Foreskin fibroblast (primary cell): ENCODE measurements at places on chromosomes 2 and 18.

DNA sequence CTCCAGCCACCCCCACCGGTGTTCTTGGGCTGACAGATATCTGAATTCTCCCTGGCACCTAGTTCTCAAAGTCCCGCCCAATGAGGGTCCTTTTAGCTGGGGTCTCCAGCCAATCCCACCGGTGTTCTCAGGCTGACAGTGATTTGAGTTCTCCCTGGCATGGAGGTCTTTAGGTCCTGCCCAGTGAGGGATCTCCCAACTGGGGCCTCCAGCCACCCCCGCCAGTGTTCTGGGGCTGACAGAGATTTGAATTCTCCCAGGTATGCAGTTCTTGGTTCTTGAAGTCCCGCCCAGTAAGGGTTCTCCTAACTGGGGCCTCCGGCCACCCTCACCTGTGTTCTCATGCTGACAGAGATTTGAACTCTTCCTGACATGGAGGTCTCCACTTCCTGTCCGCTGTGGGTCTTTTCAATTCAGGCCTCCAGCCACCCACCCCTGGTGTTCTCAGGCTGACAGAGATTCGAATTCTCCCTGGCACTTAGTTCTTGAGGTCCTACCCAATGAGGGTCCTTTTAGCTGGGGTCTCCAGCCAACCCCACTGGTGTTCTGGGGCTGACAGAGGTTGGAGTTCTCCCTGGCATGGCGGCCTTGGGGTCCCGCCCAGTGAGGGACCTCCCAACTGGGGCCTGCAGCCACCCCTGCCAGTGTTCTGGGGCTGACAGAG is 154.6 kb downstream of the ANKRD36 start:
- DNase-seq = no peak

DNA sequence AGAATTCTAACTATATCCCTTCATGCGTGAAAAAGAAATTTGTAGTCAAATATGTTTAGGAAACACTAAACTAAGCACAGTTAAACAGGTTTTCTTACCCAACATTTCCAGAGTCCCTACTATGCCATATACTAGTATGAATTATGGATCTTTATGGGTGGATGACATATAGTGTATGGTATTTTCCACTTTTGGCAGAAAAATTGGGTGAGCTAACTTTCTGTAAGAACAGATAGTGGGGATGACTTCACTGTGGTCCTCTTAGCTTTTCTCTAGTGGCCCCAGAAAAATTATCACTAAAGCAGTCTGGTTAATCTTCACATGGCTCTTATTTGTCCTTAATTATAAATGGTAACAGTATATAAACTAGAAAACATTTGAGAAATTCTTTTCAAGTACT is 240.0 kb upstream of the GULP1 start:
- DNase-seq = no peak

GRCh38 chr2:54538537-54538936 is 82.4 kb downstream of the SPTBN1 start:
- DNase-seq = no peak

DNA sequence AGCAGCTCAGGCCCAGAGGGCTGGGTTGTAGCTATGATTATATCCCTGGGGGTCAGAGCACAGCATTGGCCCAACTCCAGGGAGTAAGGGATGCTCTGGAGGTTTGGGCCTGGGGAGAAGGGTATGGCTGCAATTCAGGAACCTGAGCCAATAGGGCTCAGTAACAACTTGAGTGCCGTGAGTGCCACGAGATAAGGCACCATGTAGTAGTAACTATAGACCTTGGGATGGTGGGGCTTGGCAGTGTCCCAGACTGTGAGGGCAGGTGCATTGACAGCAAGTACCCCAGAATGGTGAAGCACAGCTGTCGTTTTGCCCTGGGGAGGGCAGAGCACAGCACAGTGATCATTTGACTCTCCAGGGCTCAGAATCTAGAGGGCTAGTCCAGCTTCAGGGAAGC is 45.1 kb upstream of the ZNF396 start:
- no peak for DNase-seq

DNA sequence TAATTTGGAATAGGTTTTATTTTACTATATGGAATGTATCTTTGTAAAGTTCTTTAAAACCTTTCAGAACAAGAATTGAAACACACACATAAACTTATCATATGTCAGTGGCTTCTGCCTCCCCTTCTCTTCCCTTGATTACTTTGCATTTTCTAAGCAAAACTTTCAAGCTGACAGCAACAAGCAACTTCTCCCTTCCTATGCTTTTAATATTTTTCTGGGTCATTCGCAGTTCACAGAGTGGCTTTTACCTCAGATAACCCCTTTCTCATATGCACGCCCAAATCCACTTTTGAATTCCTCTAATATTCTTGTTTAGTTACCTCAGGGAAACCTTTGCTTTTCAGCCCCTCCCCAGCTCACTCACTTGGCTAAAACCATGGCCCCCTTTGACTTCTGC is 36.7 kb upstream of the CDC42EP3 start:
- no peak for DNase-seq

DNA sequence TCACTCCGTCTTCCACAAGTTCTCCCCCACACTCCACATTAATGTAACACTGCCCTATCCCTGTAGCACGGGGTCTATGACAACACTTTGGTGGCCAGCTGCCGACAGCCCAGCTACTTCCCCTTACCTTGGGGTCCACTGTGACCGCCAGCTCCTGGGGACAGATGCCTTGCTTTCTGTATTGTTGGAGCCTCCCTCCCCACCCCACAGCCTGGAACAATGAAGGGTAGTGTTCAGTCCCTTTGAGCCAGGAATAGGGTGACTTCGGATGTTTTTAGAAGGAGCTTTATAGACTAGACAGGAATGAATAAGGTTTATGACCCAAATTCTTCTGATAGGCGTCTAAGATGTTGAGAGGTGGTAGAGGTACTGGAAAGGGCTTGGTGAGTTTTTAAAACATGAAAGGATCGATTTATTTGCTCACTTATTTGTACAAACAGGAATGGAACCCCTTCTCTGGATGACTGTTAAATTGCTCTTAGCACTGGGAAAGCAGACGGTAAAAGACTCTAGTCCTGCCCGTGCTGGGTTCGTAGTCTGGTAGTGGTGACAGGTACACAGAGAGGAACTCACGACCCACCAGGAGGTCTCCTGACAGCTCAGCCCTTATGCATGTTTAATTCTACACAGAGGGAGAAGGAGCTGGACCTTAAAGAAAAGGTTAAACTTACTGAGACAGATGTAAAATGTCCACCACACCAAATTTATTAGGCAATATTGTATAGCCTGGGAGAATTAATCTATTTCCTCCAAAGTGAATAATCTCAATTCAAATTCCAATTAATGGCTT is 90.9 kb downstream of the MYCN start:
- DNase-seq = no peak

GRCh38 chr2:157876786-157877138 is 632 bp upstream of the ACVR1 start:
- no peak for DNase-seq

DNA sequence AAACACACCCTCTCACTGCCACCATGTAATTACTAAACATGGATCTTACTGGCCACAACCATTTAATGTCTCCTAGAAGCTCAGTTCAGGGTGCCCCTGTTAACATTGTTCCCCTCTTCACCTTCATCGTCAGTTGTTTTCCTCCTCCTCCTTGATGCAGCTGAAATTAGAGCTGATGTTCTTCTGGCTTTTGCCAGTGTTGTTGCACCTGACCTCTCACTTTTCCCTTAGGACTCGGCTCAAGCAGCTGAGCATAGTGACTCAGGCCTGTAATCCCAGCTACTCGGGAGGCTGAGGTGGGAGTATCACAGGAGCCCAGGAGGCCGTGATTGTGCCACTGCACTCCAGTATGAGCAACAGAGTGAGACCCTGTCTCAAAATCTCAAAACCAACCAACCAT is 70.8 kb downstream of the ACSL3 start:
- no peak for DNase-seq

- no peak for DNase-seq
Observed at GRCh38 chr18:77023102-77023782, 109.3 kb downstream of the MBP start.

DNA sequence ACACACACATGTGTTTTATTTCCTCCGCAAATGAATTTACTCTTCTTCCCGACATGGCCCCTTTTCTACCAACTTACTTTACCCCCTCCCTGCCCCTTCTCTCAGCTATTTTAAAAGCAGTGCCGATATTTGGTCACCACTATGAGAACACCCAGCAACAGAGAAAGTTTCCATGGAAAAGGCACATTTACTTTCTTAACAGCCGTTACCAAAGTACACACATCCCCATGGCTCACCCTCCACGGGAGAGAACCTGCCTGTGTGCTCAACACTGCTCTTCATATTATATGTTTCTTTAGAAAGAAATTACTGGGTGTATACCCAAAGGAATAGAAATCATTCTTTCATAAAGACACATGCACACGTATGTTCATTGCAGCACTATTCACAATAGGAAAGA is 714.4 kb downstream of the DCDC2C start:
- no peak for DNase-seq

DNA sequence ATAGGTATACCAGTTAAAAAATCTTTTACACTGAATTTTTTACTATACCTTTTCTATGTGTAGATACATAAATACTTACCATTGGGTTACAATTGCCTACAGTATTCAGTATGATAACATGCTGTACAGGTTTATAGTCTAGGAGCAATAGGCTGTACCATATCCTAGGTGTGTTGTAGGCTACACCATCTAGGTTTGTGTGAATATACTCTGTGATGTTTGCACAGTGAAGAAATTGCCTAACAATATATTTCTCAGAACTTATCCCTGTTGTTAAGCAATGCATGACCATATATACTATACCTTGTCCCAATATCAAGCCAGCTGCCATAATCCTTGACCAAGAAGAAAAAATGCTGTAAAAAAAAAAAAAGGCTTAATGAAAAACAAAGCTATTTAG is 114.5 kb downstream of the PIGN start:
- no peak for DNase-seq

DNA sequence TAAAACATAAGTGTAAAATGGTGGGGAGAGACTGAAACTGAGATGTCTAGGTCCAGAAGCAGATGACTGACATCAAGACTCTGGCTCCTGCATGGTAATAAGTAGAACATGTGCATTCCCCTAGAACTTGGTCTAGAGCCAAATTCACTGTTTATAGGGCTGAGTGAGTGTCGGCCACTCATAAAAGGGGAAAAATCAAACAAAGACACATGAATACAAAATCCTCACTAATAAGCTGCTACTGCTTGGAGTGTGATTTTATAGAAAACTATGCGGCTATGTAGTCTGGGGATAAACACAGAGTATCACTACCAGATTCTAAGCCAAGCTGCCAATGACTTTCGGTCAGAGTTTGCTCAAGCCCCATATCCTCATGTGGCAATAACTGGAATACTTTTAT is 1080.8 kb upstream of the DDX18 start:
- no peak for DNase-seq

DNA sequence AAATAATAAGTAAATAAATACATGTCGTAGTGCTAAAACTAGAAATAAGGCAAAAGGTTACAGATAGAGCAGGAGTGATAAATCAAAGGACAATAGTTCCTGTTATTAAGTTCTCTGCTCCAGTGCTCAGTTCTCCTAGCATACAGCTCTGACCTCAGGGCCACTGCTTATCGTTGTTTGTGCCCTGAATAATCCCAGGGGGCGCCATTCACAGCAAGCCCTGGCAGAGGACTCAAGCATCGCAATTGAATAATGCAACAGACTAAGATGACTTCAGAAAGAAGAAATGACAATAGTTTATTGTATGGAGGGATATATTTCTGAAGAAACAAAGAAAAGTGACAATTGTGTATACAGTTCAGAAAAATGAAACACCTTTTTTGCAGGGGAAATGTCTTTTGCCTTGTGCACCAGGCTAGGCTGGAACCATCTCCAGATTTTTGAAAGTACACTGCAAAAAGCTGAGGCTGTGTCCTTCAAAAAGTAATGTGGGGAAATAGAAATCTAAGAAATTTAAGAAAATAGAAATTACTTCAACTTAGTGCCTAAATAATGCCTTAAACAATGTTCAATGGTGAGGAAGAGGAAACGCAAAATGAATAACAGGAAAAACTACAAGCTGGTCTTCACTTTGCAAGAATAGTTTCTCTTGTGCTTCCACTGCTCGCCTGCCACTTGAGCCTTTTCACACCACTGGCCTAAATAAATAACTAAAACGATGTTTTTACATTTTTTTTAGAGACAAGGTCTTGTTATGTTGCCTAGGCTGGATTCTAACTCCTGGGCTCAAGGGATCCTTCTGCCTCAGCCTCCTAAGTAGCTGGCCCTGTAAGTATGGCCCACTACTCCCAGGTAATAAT is 19.0 kb upstream of the CCNYL1 start:
- DNase-seq = no peak

- no peak for DNase-seq
Observed at GRCh38 chr18:10838553-10838952, 310.8 kb downstream of the PIEZO2 start.

DNA sequence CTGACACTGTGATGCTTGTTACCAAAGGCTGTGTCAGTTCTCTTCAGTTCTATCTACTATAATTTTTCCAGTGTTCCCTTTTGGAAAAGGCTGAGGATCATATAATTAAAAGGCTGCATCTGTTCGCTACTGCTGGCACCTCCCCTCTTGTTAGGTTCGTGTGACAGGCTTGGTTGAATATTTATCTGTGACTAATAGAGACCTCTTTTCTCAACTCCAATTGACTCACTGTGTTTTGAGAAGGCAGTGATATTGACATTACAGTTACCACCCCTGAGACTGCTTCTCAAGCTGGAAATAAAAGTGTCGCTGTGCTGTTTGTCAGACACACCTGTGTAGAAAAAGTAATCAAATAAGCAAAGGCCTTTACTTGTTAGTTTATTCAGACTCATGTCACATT is 205.5 kb upstream of the KCNH7 start:
- DNase-seq = no peak

GRCh38 chr18:77894060-77894459 is 644.4 kb downstream of the GALR1 start:
- DNase-seq = no peak

DNA sequence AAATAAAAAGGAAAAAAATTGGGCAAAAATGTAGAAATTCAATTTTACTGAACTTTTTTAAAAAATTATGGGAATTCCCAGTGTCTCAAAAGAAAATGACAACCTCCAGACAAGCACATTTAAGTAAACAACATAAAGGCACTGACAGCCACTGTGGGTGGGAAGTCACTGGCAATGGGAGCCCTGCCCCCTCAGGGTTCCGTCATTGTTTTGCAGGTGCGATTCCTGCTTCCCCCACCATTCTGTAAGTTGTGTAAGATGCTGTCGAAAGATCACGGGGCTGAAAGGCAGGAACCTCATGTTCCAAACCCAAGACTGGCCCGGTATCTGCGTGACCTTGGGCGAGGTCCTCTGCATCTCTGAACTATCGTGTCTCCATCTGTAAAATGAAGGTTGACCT is 15.8 kb upstream of the ASPRV1 start:
- DNase-seq = no peak

- DNase-seq = peak; percentile 60
Observed at GRCh38 chr2:45860136-45861121, 209.0 kb downstream of the PRKCE start.

DNA sequence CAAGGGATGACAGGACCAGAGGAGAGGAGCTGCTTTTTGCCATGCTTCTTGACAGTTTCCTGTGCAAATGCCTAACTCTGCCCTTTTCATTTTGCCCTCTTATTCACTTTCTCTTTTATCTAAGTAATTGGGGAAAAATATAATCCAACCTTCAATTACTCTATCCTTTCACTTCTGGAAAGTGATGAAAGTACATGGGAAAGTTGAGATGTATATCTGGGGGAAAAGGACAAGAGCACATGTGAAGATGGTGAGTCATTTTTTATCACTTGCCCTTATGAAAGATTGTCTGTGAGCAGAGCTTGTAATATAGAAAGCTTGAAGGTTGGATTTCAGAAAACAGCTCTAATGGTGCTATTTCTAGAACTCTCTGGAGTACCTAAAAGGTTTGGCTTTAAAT is 1070.7 kb downstream of the CNTNAP5 start:
- DNase-seq = no peak

- peak; percentile 56 for DNase-seq
Observed at GRCh38 chr2:27494284-27494943, 586 bp downstream of the FNDC4 start.

GRCh38 chr2:234348081-234348480 is 148.8 kb downstream of the ARL4C start:
- DNase-seq = no peak
